ENCODE measurements at places on chromosomes 1 and 21.

DNA sequence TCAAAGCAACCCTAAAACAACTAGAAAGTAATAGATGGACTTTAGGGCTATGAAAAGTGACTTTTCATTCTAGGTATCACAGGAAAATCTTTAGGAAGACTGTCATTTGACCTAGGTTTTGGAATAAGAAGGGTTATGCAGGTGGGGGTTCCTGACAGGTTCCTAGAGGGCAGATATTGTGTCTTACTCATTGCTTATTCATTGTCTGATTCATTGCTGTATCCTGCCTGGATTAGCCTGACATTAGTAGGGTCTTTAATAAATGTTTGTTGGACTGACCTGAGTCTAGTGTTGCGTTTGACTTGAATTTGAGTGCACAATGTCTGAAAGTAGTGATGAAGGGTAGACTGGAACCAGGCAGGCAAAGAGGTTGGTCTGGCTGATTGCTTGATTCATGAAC lies 6.0 kb downstream of the FNBP1L start:
- DNase-seq: no peak

DNA sequence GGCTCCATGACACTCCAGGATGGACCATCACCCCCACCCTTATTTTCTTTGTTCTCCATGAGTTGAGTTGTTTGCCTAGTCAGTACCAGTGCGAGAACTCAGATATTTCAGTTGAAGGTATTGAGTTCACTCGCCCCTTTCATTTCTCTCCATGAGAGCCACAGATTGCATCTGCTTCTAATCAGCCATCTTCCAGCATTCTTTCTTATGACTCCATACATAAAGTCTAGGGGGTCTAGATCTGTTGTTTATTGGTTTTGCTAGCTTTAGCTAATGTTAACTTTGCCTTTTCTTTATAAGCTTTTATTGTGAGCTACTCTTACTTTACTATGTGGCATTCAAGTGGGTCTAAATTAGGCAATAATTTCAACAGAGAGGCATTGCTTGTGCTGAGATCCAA lies 71.6 kb upstream of the PDC start:
- no peak for DNase-seq

- no peak for DNase-seq
Observed at GRCh38 chr21:33011462-33011861, 14.3 kb upstream of the OLIG2 start.

DNA sequence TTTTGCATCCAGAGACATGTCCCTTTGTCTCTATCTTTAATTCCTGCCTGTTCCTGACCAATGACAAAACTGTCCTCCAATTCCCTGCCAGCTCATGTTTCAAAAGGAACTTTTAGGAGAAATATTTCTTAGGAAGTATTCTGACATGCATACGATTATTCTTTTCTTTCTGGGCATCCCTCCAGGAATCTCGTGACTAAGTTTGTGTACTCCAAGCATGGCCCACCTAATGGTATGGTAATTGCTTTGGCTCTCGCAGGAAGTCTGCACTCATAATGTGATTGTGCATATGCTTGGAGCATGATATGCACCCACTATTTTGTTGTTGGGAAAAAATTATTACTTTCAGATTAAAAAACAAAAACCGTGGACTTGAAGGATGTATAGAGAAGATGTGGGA lies 256.4 kb downstream of the PRDM2 start:
- DNase-seq: no peak

GRCh38 chr1:182817802-182818201 lies 21.3 kb upstream of the DHX9 start:
- no peak for DNase-seq

DNA sequence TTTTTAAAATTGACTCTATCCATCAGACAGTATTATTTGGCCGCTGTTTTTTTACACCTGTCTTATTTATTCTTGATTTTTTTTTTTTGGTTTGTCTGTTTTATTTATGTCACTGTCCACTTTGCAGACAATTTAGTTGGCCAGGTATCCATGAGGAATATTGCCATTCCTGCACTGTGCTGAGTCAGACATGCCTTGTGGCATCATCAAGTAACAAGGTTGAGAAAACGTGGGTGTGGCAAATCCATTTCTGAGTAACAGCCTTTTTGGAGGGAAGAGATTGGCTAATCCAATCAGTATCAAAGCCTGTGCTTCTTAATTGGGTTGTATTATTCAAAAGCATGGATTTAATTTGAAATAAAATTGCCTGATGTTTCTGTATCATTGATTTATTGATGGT lies 463.1 kb downstream of the USP25 start:
- DNase-seq: no peak

DNA sequence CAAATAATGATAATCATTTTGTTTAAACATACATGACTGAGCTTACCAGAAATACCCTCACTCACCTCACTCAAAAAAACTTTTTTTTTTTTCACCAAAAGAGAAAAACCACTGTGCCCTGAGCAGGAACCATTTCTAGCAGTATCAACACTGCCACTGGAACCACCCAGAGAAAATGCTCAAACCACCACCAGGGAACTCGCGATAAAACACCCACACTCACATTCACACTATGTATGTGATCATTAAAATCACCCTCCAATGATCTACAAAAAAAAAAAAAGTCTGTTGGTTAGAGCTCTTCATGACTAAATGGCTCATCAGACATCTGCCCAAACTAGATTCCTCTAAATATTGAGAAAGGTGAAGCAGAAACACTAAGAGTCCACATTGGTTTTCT lies 11.5 kb downstream of the TIAM1 start:
- no peak for DNase-seq

DNA sequence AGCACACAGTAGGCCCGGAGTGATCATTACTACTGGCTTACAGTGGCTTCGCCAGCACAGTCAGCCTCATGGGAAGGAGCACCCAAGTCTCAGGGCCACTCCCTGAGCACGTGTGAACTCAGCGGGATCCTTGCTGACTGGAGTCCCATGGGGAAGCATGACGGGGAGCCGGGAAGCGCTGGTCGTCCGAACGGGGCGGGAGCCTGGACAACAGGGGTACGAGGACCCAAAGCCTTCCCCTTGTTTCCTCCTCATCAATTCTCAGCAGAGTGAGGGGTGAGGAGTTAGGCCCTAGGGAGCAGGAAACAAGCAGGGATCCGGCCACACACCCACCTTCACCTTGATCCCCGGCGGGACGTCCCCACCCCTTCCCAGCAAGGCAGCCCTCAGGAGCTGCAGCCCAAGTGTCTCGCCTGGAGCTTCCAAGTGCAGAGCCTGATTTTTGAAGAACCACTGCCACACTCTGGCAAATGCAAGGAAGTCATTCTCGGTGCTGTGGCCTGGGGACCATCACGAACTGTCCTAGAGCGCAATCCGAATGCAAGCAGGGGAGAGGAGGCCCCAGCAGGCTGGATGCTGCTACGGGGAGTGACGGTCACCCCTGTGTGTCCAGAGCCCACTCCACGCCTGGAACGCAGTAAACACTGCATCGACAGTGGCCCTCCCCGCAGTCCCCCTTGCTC lies 35.5 kb downstream of the TOMM20 start:
- DNase-seq: no peak

All from NCI-H2107 (cell line).